ENCODE measurements at places on chromosomes 11 and 22.

GRCh38 chr11:34653031-34653430 is 32.1 kb downstream of the EHF start:
- no peak for DNase-seq

- DNase-seq, result no peak
Measured at GRCh38 chr11:38060920-38061319, 1462.9 kb upstream of the RAG2 start.

DNA sequence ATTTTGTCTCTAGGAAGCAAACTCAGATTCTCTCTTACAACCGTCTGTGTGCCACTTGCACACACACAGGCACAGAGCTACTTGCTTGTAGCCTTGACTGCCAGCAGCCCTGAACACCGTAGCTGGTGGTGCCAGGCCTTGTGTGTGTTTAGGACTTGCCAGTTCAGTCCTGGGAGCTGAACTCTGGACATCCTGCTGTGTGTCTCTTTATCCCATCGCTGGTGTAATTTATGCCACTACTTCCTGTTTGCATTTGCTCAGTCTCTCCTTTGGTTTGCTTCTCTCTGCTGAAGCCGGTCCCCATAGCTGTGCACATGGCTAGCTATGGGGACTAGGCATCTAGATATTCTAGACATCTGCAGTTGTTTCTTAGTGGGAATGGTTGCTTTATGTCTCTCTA is 24.0 kb downstream of the MARK2 start:
- no peak for DNase-seq

DNA sequence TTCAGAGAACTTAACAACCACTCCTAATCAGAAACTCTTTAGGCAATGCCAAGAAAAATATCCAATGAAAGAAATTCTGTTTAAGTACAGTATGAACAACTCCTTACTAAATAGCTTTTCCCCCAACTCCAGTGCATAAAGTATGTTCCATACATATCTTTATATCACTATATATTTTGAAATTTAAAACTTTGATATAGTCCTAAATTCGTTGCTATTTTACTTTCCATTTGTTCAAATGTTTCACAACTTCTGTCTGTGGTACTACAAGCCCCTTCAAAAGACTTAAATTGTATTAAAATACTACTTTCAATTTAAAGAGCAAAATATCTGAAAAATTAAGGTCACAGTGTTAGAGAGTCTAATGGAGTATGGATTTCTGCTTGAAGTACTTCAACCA is 52.6 kb downstream of the STK33 start:
- no peak for DNase-seq

DNA sequence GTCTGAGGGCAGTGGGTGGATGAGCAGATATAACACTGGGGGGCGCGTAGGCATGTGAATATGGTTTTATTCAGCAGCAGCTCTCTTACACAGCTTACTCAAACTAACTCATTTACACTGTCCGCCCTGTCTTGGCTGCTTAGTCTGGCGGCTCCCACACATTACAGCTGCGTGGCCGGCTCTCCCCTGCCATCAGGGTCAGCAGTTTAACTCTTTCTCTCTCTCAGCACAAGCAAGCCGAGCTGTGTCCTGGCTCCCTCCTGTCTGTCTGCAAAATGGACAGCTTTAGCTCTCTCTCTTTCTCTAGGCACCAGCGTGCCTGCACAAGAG is 1310.1 kb upstream of the RAG2 start:
- DNase-seq, result no peak

DNA sequence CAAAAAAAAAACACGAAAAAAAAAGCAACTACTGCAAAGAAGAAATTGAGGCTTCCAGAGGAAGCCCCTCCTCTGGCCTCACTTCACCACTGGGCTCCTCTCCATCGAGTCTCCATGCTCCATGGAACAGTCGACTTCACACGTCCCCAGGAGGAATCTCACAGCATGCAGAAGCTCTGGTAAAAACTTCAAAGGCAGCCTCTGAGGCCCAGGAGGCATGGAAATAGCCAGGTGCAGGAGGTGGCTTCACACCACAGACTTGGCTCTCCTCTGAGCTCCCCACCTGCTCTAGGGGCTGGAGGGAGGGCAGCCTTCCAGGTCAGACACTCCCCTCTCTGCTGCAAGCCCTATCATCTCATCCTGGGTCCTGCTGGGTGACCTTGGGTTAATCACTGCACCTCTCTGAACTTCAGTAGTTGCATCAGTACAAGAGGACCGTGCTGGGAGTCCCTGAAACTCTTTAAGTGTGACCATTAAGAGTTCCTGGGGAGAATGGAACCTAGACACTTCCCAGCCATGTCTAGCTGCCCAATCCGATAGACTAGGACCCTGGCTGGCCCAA is 8.2 kb downstream of the PDE2A start:
- no peak for DNase-seq

GRCh38 chr22:50251477-50252081 is 514 bp upstream of the HDAC10 start:
- DNase-seq, result no peak

- no peak for DNase-seq
Measured at GRCh38 chr11:110445437-110445836, 15.7 kb downstream of the FDX1 start.

- DNase-seq, result no peak
Measured at GRCh38 chr11:1390569-1391164, 933 bp downstream of the BRSK2 start.

DNA sequence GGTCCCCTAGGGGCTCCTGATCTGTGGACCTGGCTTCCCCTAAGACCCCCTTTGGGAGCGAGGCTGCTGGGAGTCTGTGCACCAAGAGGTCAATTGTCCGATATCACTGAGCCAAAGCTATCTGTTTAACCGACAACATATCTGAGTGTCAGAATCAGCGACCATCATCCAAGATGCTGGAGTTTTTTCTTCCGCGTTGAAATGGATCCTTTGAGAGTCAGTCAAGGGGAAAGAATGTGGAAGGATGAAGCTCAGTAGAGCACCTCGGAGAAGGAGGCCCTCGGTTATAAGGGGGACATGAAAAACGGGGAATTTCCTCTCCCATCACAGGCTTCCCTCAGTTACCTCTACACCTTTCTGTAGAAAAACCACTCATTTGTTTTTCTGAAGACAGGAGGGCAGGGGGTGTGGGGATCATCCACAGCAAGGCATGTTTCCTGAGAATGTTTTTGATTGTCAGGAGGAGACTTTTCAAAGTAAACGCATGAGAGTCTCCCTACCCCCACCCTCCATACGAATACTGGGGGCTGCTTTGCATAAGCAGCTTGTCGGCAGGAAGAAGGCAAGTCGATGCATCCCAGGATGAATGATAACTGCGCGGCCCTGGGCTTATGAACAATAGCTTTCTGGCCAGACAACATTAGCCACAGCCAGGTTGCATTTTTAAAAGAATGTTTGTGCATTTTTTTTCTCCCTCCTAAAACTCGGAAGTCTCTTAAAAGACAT is 37.7 kb upstream of the CCND1 start:
- DNase-seq, result no peak

DNA sequence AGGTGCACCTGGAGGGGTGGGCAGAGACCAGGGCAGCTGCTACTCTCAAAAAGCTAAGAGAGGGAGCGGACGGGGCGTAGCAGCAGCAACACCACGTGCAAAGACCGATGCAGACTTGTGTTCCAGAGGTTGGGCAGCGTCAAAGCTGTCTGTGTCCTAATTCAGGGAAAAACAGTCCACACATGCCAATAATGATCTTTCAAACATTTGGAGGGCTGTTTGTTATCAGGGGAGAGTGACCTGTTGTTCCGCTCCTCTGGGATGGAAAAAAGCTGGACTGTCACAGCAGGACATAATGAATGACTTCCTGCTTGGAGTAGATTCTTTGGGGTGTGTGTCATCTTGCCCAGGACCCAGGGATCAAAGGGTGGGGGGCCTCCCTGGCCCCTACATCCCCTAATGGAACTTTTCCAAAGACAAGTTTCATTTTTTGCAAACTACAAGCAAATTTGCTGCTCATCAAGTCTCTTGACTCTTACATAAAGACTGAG is 6.2 kb upstream of the FBLN1 start:
- DNase-seq, result no peak

DNA sequence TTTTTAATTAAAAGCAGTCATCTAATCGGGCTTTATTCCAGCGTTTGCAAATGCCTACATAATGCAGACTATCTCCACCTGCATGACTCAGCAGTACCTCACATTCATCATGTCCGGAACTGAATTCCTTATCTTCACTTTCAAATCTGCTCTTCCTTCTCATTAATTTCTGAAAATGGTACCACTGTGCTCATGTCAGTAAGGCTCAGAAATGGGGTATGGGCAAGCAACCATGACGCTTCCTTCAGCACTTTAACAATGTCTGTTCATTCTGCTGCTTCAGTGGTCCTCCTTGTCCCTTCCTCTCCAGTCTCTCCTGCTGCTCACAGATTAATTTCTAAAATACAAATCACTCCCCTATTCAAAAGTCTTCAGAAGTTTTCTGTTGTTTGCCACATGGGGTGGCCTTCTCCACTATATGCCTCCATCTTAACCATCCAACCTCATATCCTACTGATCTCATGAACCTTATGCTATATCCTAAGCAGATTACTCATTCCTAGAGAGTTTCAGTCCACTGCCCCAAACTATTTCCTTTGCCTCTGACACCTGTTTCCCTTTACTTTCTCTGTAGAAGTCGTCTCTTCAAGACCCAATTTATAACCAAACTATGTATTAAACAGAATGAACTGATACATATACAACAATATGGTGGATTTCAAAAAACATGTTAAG is 7.0 kb downstream of the GTF2H1 start:
- no peak for DNase-seq

- no peak for DNase-seq
Measured at GRCh38 chr22:36208914-36209313, 7.3 kb upstream of the APOL4 start.

GRCh38 chr22:49701380-49702067 is 126.1 kb downstream of the BRD1 start:
- no peak for DNase-seq

- DNase-seq, result no peak
Measured at GRCh38 chr22:45554040-45554406, 51.3 kb downstream of the FBLN1 start.

DNA sequence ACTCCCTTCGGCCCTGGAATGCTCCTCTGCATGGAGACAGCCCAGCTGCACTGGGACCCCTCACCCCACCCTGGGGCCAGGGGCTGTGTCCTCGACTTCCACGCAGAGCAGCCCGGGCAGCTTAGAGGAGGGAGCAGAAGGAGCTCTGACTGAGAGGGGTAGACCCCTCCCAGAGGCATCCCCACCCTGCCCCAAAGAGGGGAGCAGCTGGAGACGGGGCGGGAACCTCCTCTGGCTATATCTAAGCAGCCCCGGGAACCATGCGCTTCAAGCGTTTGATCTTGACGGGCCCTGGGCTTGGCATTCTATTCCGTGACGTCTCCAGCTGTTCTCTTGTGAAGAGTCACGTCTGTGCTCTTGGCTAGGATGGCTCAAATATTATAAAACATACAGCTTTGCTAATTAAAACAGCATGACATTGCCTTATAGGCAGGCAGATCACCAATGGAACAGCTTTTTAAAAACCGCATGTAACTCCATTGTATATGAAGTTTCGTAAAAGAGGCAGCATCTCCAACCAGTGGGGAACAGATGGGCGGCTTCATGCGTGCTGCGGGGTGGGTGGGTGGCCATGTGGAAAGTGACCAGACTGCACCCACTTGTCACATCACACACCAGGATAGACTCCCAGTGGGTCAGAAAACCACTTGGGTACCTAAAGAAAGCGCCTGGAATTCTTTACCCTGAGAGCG is 7.7 kb downstream of the KCNQ1 start:
- DNase-seq, result no peak

Measured in stimulated activated CD8-positive, alpha-beta memory T cell treated with anti-CD3 and anti-CD28 coated beads, Interleukin-15, amount 100 ng/mL, for 48 hours (primary cell).